ENCODE measurements at places on chromosomes 1 and 21. TPM values are rescaled to one million over a fixed set of nuclear protein-coding genes. Genes with fewer than 3 reads are reported as not detected.

The KCNK1 gene
- 1.3 TPM for polyA plus RNA-seq

The RORC gene
- polyA plus RNA-seq: 11.8 TPM

GRCh38 chr1:229751610-229752009 lies 125.6 kb downstream of the URB2 start:
- DNase-seq: no peak

- no peak for DNase-seq
Observed at GRCh38 chr1:210263963-210264362, 31.4 kb downstream of the SERTAD4 start.

DNA sequence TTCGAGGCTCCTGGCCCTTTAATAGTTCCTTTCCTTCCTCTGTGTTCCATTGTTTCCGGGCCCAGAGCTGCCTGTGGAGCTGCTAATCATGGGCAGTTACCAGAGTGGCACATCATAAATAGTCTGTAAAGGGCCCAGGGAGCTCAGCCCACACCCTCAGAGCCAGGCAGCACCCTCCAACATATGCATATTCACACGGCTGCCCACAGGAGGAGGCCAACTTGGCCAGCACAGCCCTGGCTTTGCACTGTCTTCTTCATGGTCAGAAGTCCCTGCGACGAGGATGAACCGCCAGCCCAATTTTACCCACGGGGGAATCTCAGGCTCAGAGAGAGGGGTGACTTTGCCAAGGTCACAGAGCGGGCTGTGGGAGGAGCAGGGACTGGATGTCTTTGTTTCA lies 172.5 kb downstream of the TRABD2B start:
- no peak for DNase-seq

Data from hindlimb muscle (tissue), 1 donor.